ENCODE measurements at places on chromosomes 6 and 20.

- DNase-seq, result no peak
Measured at GRCh38 chr6:49121970-49122369, 341.1 kb downstream of the MMUT start.

GRCh38 chr6:424741-425417 lies 33.3 kb downstream of the IRF4 start:
- DNase-seq, result no peak

DNA sequence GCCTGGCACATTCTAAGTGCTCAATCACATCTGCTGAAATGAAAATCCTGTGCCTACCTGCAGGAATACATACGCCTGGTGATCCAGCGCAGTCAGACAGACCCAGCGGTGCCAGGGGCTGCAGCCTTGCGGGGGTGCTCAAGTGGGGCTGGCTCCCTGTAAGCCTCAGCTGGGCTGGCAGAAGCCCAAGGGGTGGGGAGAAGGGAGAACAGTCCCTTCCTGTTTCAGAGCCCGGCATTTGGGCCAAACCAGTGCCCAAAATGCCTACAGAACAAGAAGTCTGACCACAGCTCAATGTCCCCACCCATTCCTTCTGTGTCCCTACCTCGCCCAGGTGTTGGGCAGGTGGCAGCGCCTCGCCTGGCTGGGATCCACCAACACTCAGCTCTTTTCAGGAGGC lies 22.6 kb downstream of the KCNK15 start:
- no peak for DNase-seq

- DNase-seq, result no peak
Measured at GRCh38 chr6:14676977-14677781, 559.6 kb downstream of the CD83 start.

DNA sequence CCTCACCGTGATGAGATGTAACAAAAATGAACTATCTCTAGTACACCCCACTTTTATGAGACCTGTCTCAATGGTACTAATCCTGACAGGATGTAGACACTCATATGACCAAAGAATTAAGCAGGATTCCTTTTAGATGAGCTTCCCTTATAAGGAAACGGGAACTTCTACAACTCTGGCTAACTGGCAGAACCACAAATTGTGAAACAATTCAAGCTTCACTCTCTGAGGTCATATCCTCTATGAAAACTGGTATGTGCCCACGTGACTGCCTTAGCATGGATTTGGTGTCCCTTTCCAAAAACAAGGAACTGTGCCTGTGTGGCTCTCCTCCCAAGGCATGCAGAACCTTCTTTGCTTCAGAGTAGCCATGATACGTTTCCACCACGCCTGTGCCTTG lies 14.1 kb upstream of the CPNE5 start:
- DNase-seq, result no peak

GRCh38 chr20:36604952-36605398 lies 604 bp upstream of the RAB5IF start:
- DNase-seq, result peak; percentile 62

DNA sequence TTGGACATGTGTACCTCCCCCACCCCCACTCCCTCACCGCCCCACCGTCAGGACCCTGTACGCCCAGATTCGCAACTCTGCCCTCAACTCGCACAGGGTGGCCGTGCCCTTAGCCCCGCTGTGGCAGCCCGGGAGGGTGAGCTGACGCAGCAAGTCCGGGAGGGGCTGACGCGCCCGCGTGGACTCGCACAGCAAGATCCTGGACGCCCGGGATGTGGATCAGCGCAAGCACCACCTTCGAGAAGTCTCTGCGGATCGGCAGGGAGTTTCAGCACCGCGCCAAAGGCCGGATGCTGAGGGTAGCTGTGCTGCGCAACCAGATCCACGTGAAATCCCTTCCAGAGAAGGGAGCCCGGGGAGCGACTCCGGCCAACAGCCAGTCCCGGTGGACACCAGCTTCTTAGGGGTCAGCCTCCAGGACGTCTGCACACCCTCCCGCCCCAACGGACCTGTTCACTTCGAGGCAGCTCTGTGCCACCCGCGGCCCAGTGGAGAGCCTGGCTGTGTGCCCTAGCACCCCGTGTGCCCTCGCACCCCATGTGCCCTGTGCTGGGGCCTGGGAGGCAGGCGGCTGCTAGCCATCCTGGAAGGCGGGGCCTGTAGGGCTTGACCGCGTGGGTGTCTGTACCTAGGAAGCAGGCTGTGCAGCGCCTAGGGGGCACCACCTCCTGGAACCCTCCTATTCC lies 6.7 kb upstream of the GJA10 start:
- DNase-seq, result peak; percentile 5

DNA sequence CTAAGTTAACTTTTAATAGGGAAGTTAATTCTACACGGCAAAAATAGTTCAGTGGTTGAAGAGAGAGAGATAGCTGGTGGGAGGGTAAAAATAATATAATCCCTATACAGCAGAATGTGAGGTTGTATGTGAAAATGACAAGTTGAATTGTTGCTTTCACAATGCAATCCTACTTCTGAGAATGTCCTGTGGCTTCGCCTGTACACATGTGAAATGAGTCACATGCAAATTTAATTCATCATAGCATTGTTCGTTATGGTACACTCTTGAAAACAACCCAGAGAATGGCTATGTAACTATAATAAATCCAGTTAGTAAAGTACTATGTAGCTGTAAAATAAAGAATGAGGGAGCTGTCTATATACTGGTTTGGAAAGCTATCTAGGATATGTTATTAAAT lies 46.0 kb upstream of the HINT3 start:
- no peak for DNase-seq

GRCh38 chr6:16723826-16724225 lies 37.4 kb downstream of the ATXN1 start:
- peak; percentile 35 for DNase-seq

- no peak for DNase-seq
Measured at GRCh38 chr6:47165918-47166317, 123.8 kb upstream of the ADGRF1 start.

GRCh38 chr20:2752567-2753460 lies 47.6 kb downstream of the CPXM1 start:
- peak; percentile 65 for DNase-seq

- DNase-seq, result no peak
Measured at GRCh38 chr6:29757701-29758293, 34.6 kb downstream of the HLA-F start.

- DNase-seq, result no peak
Measured at GRCh38 chr6:157222201-157222981, 100.9 kb downstream of the TMEM242 start.

DNA sequence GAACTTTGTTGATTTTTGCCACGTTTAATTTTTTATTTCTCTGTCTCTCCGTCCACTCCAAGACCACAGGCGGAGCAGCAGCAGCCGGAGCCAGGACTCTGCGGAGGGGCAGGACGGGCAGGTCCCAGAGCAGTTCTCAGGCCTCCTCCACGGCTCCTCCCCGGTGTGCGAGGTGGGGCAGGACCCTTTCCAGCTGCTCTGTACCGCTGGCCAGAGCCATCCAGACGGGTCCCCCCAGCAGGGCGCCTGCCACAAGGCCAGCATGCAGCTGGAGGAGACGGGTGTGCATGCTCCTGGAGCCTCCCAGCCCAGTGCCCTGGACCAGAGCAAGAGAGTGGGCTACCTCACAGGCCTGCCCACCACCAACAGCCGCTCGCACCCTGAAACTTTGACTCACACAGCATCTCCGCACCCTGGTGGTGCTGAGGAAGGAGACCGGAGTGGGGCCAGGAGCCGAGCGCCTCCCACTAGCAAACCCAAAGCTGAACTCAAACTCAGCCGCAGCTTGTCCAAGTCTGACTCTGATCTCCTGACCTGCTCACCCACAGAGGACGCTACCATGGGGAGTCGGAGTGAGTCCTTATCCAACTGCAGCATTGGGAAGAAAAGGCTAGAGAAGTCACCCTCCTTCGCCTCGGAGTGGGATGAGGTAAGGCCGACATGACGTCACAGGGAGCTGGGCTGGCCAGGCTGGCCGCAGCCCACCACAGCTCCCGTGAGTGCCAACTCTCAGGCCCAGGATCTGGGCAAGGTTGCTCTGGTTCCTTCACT lies 123.5 kb downstream of the TCP11 start:
- no peak for DNase-seq

DNA sequence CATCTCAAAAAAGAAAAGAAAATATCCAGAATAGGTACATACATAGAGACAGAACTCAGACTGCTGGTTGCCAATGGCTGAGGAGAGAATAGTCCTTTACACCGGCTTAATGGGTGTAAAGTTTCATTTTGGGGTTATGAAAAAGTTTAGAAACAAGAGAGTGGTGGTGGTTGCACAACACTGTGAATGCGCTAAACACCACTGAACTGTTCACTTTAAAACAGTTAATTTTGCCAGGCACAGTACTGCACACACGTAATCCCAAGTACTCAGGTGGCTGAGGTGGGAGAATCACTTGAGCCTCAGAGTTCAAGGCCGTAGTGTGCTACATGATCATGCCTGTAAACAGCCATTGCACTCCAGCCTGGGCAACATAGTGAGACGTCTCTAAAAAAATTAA lies 7.6 kb downstream of the ILRUN start:
- no peak for DNase-seq

DNA sequence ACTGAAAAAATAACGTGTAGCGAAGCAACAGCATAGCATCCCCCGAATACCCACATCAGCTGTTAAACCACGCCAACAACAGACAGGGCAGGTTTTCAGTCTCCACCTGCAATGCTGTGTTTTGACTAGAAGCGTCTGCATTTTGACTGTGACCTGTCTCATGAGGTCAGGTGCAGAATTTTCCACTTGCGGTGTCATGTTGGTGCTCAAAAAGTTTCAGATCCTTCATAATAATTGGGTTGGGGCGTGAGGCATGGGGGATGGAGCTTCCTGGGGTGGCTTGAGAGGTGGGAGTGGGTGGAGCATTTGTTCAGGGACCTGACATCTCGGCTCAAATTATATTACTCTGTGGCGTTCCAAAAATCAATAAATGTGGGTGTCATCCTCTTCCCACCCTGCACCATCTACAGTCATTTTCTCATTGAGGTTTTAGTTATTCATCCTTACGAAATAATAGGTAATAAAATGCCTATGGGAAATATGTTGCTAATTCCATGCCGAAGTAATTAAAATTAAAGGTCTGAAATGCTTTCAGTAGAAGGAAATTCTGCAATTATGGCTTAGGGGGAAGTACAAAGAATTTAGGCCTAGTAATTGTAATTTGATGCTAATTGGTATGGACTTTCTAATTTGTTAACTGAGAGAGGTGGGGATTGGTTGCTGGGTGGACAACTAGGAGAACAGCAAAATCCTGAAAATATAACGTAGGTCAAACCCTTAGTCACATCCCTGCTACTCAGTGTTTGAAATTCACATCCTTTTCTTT lies 81.0 kb downstream of the TIAM2 start:
- DNase-seq, result no peak

GRCh38 chr6:105940990-105941389 lies 145.1 kb upstream of the PRDM1 start:
- DNase-seq, result no peak

DNA sequence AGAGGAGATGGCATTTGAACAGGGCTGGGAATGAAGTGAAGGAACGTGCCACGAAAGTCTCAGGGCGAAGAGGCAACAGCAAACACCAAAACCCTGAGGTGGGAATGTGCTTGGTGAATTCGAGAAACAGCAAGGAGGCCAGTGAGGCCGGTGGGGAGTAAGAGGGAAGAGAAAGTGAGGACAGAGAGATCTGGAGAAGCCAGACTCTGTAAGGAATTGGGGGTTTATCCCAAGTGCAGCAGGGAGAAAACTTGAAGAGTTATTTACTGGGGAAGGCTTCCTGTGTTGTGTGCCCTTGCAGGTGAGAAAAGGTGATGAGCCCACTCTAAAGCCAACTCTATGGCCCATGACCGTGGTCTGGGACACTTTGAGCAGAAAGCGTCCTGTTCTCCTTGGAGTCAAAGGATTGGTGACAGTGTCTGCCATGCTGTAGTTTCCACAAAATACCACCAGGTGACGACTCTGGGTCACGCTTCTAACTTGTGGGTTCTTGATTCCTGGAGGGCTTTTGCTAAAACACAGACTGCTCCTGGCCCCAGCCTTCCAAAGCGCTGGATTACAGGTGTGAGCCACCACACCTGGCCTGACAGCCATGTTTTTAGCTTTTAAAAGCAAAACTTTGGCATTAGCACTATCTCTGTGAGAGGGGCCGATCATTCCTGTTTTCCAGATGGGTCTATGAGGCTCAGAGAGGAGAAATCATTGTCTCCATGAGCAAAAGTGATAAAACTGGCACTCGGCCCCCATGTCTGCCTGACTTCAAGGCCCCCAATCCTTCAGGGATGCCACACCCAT lies 18.0 kb upstream of the CSNK2A1 start:
- DNase-seq, result peak; percentile 31

GRCh38 chr6:3205913-3206312 lies 21.5 kb downstream of the TUBB2B start:
- no peak for DNase-seq

DNA sequence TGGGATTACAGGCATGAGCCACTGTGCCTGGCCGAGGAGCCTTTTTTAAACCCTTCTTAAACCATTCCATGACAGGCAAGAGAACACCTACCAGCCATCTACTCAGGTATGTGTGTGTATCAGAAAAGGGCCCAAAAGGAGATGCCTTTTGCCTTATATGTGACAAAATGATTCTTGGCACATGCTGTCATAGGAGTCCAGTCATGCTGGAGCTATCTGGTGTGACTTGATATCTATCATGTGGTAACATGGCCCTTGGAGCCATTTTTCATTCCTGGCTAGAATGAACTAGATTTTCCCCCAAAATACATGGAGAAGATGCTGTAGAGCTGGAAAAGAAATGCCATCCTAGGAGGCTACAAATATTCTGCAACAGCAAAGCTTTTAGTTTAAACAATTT lies 129.1 kb downstream of the DST start:
- DNase-seq, result no peak

- DNase-seq, result peak; percentile 74
Measured at GRCh38 chr6:149065658-149066556, 251.6 kb upstream of the TAB2 start.

DNA sequence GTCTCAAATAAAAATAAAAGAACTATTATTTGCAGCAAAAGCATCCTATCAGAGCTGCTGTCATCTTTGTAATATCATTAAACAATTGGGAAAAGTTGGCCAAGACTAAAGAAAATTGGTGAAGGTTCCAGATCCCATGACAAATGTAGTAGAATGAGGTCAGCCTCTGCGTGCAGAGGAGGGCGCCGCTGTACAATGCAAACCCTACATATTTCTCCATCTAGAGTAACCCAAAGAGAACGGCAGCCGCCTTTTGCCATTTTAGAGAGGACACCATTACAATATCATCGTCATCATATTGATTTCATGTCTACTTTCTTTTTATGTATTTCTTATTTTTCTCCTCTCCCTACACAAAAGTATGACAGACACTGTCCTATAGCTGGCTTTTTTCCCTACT lies 59.5 kb downstream of the ZMYND8 start:
- DNase-seq, result peak; percentile 44

DNA sequence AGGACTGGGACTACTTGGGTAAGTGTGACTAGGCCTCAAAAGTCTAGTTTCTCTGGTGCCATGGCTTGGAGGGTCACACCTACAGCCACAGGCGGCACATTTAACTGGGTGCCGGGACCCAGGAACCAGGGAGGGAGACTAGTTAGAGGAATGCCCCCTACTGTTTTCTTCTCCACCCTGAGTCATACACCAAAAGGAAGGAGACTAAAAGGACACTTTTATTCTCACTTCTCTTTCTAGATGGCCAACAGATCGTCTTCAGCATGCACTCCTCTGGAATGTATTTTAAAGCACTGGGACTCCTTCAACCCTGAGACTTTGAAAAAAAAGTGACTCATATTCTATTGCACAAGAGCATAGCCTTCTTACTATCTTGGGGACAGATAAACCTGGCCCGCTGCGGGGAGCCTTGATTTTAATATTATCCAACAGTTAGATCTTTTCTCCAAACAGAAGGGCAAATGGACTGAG lies 33.4 kb downstream of the PLN start:
- DNase-seq, result no peak

- no peak for DNase-seq
Measured at GRCh38 chr20:48898896-48899530, 22.5 kb upstream of the ARFGEF2 start.
